ENCODE measurements at places on chromosomes 16 and 17. TPM values are rescaled to one million over a fixed set of nuclear protein-coding genes. Genes with fewer than 3 reads are reported as not detected.

DNA sequence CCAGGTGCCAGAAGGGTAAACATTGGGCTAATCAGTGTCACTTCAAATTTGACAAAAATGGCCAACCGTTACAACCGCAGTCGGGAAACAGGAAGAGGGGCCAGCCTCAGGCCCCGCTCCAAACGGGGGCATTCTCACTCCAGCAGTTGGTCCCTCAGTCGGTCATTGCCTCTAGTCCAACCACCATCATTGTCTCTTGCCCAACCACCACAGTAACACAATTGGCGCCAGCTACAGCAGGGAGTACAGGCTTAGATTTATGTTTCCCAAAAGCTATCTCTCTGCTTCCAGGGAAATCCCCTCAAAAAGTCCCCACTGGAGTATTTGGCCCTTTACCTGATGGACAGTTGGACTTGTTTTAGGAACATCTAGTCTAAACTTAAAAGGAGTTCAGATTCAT is 20.3 kb downstream of the ALOX15B start:
- DNase-seq = no peak

DNA sequence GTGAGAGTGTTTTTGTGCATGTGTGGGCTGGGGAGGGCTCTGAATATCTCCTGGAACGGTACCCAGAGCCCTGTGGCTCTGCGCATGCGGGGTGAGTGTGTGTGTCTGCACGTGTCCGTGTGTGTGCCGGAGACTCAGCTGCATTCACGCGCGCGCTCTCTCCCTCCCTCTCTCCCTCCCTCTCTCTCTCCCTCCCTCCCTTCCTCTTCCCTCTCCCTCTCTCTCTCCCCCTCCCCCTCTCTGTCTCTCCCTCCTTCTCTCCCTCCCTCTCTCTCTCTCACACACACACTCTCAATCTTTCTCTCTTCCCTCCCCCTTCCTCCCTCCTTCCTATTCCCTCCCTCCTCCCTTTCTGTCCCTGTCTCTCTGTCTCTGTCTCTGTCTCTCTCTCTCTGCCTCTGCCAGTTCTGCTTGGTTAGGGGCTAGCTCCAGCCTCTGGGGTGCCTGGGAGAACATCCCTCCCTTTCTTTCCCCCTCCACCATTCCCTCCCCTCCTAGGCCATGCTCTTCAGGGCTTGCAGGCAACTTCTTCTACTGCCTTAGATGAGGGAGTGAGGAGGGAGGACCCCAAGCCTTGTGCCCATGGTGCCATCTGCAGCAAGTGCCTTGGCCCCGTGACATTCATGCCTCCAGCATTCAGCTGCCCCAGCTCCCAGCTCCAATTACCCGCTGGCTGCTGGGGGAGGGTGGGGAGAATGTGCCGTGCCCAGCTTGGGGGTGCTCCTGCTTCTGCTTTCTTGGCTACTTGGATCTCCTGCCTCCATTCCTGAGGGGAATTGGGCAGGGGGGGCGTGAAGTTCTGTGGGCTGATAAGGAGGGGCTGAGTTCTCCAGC is 6.4 kb downstream of the THRA start:
- no peak for DNase-seq

- no peak for DNase-seq
These were observed 40.3 kb upstream of the SNN start for GRCh38 chr16:11627822-11628457.

- DNase-seq = no peak
These were observed 257.7 kb downstream of the XYLT1 start for GRCh38 chr16:17213025-17213424.

WFDC1 gene
- total RNA-seq = 5.9 TPM

CYBA gene
- 205 TPM for total RNA-seq

KRT33A gene
- 0.21 TPM for total RNA-seq

- DNase-seq = no peak
These were observed 142.9 kb upstream of the MYOCD start for GRCh38 chr17:12522743-12523183.

DNA sequence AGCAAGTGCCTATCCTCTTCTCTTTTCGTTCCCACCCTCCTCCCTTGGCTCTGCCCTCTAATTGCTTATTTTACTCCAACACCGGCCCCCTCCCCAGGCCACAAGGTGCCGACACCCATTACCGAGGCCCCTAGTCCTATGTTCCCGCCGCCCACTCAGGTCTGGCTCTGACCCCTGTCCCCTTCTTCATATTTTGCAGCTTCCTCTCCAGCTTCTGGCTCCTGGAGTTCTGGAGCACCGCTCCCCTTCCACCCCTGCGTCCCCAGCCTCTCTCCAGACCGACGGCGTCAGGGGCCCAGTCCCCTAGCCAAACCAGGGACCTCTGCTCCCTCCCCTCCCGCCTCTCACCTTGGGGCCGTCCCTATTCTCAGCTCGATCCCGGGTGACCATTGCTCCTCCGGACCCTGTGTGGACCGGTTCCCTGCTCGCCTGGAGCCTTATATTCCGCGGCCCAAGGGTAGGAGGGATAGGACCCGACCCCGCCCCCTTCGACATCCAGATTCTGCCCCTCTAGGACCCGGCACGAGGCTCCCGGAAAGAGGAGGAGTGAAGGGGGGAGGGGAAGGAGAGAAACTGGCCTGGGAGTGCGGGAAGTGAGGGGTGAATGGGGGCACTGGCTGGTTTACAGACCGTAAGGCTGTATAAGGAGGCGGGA is at the start of gene HES7:
Gene HES7, minus strand, starts transcription at position 412 of the 655 bp plus-strand sequence. Its CDS starts 22 bp downstream, at position 390.
- DNase-seq = no peak

PSMC3IP gene
- 0.61 TPM for total RNA-seq

NPIPB8 gene
- not detected for total RNA-seq

DNA sequence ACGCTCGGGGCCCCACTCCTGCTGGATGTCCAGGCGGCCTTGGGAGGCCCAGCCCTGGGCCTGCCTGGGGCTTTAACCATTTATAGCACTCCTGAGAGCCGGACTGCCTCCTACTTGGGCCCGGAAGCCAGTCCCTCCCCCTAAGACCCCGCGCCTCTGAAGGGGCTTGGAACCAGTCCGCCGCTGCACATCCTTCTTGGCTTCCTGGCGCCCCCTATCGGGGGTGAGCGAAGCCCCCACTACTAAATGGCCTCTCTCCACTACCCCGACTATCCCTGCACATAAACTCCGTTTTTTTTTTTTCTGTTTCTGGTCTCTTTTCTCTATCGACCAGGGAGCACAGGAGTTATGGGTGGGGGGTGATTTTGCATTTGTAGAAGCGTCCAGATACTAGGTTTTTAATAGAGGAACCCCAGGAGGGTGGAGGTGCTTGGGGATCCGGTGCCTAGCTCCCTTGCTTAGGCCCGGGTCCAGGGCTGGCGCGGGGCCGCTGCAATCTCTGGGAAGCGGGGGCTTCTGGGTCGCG is 633 bp upstream of the NOL3 start:
- no peak for DNase-seq

DNA sequence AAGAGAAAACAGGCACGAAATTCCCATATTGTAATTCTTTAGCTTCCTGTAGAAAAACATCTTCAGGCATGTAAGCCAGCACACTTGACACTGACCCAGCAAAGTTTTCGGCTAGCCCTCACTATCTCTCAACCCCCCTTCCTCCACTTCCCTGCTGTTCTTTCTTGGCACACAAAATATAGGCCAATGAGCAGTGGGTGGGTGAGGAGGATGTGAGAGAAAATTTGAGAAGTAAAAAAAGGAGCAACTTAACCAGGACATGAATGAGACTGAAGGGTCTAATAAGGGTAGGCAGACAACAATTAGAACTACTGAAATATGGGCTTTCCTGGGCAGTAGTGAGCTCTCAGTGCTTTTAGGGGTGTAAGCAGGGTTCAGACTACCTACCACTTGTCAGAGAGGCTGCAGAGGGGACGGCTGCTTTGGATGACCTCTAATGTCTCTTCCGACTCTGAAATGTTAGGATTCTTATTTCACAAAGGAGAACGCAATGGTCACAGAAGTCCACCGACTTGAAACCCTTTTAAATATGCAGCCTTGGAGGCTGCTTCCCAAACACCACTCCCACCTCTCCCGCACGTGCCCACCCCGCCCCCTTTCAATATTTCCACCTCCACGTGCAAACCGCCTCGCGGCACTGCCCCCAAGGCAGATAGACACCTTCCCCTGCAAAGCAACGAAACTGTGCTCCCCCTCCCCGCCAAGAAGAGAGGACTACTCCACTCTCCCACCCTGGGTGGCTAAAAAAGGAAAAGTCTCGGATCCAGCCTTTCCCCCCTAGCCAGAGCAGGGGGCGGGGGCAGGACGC is 889 bp downstream of the MBTD1 start:
- DNase-seq = no peak

FBXW10 gene
- total RNA-seq = 0.09 TPM

GRCh38 chr17:48647963-48648245 is 21.7 kb upstream of the HOXB9 start:
- DNase-seq = no peak

- no peak for DNase-seq
These were observed 1.6 kb downstream of the UNC119 start for GRCh38 chr17:28550858-28551257.

DNA sequence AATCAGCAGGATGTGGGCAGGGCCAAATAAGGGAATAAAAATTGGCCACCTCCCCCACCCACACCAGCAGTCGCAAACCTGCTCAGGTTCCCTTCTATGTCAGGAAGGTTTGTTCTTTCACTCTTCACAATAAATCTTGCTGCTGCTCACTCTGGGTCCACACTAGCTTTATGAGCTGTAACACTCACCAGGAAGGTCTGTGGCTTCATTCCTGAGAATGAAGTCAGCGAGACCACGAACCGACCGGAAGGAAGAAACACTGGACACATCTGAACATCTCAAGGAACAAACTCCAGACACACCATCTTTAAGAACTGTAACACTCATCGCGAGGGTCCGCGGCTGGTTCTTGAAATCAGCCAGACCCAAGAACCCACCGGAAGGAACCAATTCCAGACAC is 115.5 kb upstream of the TBX2 start:
- no peak for DNase-seq

GRCh38 chr16:47599512-47599911 is 138.4 kb downstream of the PHKB start:
- DNase-seq = no peak

- no peak for DNase-seq
These were observed 32.1 kb downstream of the CTCF start for GRCh38 chr16:67594256-67594915.

GRCh38 chr16:75997606-75998005 is 271.3 kb upstream of the CPHXL start:
- DNase-seq = no peak

DNA sequence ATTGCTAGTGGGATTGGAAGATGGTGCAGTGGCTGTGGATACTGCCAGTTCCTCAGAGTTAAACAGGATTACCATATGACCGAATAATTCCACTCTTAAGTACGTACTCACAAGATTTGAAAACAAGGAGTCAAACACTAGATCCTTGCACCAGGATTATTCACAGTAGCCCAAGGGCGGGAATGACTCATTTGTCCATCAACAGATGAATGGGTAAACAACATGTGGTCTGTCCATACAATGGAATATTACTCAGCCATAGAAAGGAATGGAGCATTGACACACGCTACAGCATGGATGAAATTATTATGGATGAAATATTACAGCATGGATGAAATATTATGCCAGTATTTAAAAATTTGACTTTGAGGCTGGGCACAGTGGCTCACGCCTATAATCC is 9.1 kb upstream of the MAPK8IP3 start:
- no peak for DNase-seq

- no peak for DNase-seq
These were observed 15.6 kb downstream of the SNX29 start for GRCh38 chr16:11992008-11992584.

- no peak for DNase-seq
These were observed 23.0 kb downstream of the DNAH2 start for GRCh38 chr17:7740481-7741001.

DNA sequence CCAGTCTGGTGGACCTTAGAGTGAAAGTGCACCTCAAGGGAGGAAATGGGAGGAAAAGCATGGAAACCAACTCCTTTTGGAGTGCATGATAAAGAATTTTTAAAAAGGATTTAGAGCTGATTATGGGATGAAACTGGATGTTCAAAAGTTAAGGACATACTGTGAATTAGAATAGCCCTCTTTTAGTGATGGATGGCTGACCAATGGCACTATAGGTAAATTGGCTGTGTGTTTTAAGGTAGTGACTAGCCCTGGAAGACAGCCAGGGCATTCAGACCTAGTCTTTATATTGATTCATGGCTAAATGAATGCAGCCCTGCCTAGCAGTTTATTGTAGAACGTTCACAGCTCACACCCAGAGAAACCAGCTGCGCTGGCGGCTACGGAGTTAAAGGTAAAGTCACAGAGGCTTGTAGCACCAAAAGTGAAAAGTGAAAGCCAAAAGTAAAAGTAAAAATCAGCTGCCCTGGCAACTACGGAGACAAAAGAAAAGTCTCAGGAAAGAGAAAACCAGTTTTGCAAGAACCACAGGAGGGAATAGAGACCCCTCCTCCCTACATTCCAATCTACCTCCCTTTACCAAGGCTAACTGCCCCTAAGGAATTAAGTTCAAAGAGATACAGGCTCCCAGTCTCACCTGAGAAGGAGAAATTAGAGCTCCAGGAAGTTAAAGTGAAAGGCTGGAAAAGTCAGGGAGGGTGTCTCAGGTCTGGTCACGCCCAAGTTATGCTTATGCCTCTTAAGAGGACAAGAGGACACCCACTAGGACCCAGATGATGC is 21.8 kb downstream of the ACSM1 start:
- DNase-seq = no peak

- no peak for DNase-seq
These were observed 986 bp upstream of the ELOB start for GRCh38 chr16:2777903-2778629.

DNA sequence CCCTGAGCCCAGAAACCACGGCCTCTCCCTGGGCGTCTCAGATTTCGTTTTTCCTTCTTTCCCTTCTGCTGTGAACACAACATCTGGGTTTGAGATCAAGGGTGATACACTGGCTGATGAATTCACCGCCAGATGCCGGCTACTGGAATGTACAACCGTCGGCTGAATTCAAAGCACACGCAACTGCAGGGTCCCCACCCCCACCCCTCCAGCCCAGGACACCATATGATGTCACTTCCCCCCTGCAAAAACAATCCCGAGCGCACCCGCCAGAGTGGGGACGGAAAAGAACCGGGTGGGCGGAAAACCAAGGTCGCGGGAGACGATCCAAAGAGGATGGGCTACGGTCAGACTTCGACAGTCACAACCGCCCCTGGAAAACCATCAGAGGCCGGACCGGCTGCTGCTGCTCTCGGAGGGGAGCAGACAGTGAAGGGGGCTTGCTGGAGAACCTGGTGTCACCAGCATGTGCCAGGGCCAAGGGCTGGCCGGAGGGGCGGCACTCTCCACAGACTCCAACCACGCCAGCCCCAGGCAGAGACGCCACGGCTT is 23.3 kb downstream of the CEP295NL start:
- DNase-seq = no peak

- DNase-seq = peak; percentile 5
These were observed at the start of gene SDR42E1 for GRCh38 chr16:82011199-82011641. TSS of gene SDR42E1 (minus strand) at chr16:82011470. CDS start at chr16:82000858, 10,612 bp downstream.

- no peak for DNase-seq
These were observed 337.9 kb upstream of the DYNLRB2 start for GRCh38 chr16:80202831-80203413.

SLC12A3 gene
- total RNA-seq = not detected
